ENCODE measurements at places on chromosomes 7 and 10.

DNA sequence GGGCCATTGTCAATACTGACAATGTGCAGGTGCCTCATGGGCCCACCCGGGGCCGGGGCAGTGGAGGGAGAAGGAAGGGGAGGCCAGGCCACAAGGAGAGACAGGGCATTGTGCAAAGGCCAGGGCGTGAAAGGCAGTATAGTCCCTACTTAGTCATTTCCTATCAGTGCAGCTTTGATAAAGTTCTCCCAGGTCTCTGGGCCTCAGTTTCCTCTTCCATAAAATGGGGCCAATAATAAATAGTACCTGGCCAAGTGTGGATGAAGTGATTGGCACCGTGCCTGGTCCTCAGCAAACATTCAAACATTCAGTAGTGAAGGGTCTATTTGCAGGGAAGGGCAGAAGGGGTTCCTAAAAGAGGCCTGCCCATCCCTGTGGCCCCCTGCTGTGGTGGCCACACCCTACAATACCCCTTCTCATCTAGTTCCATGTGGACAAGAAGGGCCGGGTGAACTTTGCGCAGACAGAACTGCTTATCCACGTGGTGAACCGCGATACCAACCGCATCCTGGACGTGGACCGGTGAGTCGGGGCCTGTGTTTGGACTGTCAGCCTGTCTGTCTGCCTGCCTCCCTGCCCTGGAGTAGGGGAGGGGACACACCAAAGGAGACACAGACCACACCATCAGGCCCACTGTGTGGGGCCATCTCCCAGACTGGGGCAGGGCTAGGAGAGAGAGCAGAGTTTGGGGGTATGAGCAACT lies 36.9 kb upstream of the VSIR start:
- no peak for DNase-seq

GRCh38 chr10:96417441-96417840 lies 58.6 kb upstream of the OPALIN start:
- no peak for DNase-seq

- DNase-seq: no peak
Observed at GRCh38 chr10:46516660-46517416, 39.6 kb downstream of the GPRIN2 start.

DNA sequence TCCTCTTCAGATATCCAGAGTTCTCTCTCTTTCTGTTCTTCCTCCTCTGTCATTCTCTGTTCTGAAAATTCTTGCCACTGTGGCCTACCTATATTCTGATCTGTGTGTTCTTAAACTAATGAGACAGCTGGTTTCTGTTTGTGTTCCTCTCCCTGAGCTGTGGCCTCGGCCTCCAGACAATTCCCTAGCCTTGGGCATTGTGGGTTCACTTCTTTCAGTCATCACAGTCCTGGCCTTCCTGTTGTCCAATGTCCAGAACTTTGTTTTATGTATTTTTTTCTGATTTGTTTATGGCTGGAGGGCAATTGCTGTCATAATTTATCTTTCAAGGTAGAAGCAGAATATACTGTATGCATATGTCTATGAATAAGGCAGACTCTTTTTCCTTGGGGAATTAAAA lies 173.2 kb upstream of the MTPN start:
- DNase-seq: no peak

DNA sequence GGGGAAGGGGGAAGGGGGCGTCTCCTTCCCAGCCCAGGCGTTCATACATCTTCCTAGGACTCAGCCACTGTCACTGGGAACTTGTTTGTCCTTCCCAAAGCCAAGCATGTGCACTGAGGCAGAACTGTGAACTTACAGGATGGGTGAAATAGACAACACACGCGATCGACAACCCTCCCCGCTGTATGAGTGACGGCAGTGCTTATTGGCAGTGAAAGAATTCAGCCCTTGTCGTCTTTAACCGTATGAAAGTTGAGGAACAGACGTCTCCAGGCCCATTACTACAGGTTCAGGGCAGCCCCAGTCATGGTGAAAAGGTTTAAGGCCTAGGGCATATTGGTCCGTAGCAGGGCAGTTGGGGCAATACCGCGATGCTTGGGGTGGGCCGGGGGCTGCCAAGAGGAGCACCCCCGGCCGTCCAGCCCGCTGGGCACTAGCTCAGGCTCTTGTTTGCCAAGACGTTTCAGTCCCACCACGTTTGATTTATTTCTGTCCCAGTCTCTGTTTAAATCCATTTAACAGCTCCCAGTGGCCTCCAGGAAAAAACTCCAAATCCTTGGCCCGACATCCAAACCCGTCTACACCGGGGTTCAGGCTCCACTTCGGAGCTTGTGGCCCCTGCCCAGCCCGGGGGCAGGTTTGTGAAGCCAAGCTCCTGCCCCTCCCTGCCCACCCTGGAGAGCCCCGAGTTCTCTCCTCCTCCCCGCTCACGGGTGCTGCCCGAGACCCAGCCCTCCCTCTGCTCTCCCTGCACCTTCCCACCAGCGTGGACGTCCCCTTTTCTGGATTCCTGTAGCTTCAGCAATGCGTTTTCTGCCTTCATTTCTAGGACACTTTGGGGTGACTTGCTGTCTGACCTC lies 159.8 kb downstream of the DNAJB6 start:
- no peak for DNase-seq

GRCh38 chr7:144822223-144822622 lies 13.6 kb downstream of the TPK1 start:
- no peak for DNase-seq

DNA sequence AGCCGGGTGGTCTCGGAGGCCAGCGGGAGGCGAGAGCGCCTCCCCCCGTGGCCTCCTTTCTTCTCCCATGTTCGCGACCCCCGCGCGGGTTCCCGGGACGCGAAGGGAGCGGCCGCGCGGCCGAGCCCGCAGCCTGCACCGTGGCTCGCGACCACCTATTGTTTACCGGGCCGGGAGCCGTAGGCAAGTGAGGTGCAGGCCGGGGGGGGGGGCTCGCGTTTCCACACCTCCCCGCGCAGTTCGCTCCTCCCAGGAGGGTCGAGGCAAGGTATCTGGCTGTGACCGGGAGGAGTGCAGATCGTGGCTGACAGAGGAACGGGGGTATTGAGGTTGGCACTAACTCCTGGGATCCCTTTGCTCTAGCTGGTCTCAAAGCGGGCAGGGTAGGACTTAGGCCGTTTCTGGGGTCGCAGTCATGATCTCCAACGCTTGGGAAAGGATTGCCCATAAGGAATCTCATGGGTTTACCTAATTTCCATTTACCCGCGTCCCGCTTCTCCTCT lies 734 bp downstream of the PTPN12 start:
- no peak for DNase-seq

DNA sequence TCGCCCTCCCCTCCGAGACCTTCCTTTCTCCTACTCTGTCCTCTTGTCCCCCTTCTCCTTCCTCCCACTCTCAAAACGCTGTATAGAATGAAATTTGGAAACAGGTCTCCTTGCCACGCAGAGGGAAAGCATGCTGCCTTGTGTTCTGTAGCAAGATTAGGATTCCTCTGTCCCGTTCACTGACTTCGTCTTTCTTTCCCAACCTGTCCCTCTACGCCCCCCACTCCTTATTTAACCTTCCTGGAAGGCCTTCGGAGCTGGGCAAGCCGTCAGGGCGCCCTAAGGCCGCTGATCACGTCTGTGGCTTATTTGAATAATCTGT lies 1.3 kb downstream of the HOXA9 start:
- DNase-seq: no peak

DNA sequence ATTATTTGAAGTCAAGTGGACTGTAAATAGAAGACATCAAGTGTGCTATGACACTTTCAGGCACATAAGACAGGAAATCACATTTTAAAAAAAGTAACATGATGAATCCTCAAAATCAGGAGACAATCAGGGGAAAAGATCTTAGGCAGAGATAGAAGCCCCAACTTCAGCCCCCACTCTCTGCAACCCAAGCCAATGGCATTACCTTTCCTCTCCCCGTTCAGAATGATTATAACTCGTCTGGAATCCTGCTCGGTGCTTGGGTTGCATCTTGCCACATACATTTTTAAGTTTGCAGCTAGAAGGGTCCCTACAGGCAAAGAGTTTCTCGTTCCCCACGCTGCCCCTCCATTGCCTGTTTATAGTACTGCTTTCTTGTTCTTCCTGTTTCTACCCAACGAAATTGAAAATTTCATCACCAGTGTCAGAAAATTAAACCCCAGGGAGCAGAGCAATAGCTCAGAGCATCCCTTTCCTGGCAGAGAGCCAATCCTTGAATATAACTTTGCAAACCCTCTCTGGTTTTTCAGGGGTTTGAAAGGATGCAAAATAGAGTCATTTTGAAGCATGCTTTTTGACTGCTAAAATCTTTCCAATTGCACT lies 260.5 kb upstream of the AOAH start:
- DNase-seq: no peak

DNA sequence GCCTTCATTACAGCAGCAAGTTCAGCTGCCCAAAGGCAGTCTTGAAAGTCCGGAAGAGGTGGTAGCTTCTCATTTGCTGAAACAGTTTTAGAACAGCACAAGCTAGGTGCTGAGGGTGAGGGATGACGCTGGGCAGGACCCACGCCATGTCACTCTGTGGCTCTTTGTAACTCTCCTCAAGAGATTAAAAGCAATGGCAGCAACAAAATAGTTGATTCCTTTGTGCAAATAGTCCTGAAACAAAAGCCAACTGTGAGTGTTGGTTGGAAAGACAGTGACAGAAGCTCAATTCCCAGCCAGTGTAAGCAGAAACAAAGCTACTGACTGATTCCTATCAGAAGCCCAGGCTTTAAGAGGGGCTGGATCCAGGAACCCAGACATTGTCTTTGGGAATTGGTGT lies 47.6 kb upstream of the AQP1 start:
- DNase-seq: no peak

- DNase-seq: no peak
Observed at GRCh38 chr10:61845950-61846268, 55.6 kb upstream of the ARID5B start.

GRCh38 chr7:5634107-5634950 lies 147.1 kb downstream of the RNF216 start:
- DNase-seq: no peak

GRCh38 chr7:38383281-38383680 lies 109.8 kb upstream of the TARP start:
- DNase-seq: no peak

DNA sequence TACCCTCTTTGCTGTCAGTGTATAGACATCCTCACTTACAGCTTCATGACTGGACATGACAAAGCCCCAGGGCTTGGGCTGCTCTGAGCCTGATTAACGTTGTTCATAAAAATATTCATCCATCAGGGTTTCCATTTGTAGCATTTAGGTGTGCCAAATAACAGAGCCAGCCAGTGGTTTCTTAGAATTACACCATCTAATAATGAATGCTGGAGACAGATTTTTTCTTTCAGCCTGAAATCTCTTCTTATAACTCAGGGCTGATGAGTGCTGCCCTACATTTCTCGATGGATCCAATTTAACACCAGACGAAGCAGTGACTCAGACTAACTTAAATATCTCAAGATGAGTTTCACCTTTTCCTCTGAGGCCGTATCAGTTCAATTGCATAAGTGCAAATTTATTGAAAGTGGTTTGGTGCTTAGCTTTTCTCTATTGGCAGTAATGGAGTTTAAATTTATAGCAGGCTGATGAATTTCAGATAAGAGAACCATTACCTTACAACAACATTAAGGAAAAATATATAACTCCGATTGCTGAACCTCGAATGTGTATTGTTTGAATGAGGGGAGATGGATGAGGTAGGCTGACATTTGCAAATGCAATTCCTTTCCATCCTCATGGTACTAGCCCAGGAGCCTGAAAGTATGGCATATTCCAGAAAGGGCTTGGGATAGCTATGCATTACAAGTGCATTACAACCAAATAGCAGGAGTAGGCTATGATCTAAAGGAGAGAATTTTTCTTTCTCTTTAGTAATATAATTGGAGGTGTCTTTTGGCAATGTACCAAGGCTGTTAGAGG lies 900.6 kb downstream of the KCNMA1 start:
- no peak for DNase-seq

DNA sequence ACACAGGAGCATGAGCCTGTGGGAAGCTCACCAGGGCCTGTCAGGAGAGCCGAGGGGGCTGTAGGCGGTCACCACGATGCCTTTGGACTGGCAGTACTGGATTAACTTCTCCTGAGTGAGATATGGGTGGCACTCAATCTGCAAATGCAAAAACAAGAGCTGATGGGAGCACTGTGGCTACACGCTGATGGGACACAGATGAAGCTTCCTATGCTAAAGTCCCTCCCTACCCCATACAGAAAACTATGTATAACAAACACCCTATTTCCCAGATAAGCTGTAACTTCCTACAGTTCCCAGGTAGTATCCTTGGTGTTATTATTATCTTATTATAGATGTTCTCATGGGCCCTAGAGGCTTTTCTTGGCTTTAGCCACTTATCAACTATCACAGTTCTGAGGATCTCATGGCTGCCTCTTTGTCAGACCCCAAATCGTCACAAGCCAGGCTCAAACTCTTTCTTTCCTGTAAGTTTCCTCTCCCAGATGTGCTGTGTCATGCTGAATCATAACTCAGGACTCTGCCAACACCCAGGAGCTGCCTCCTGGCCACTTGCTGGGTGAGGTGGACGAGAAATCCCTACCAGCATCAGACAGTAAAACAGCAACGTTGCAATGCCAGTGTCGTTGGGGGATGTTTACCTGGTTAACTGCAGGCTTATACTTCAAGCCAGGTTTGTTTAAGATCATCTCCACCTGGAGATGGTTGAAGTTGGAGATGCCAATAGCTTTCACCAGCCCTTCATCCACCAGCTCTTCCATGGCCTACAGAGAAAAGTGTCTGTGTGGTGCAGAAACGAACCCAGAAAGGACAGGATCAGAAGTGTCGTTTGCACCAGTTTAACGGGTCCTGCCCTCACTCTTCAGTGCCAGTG lies 10.3 kb downstream of the AKR1B1 start:
- no peak for DNase-seq

GRCh38 chr7:124881981-124882380 lies 47.6 kb downstream of the POT1 start:
- no peak for DNase-seq

GRCh38 chr7:145848691-145849090 lies 267.9 kb upstream of the CNTNAP2 start:
- no peak for DNase-seq

GRCh38 chr10:91198781-91199180 lies 21.7 kb upstream of the PCGF5 start:
- no peak for DNase-seq

DNA sequence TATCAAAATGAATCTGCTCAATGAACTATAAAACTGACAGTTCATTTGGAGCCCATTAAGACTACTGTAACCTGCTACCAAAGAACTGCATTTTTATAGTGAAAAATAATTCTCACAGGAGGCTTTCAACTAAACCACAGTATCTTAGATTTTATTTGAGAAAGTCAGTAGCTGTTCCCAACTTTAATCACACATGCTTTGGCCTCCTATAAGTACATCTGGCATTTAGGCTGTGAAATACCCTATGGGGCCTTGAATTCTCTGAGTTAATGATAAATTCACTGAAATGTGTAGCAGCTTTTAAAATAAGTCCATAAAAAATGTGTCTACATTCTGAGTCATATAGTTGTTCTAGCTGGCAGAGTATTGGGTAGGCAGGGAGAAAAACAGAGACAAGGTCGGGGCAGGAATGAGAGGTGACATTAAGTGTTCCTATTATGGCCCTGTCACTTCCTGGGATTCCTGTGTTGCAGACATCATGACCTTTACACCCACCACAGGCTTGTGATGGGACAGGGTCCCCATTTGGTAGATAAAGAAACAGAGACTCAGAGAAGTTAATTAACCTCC lies 588.8 kb downstream of the REEP3 start:
- DNase-seq: no peak
